ENCODE measurements at places on chromosomes 7 and 10. TPM values are rescaled to one million over a fixed set of nuclear protein-coding genes. Genes with fewer than 3 reads are reported as not detected.

DNA sequence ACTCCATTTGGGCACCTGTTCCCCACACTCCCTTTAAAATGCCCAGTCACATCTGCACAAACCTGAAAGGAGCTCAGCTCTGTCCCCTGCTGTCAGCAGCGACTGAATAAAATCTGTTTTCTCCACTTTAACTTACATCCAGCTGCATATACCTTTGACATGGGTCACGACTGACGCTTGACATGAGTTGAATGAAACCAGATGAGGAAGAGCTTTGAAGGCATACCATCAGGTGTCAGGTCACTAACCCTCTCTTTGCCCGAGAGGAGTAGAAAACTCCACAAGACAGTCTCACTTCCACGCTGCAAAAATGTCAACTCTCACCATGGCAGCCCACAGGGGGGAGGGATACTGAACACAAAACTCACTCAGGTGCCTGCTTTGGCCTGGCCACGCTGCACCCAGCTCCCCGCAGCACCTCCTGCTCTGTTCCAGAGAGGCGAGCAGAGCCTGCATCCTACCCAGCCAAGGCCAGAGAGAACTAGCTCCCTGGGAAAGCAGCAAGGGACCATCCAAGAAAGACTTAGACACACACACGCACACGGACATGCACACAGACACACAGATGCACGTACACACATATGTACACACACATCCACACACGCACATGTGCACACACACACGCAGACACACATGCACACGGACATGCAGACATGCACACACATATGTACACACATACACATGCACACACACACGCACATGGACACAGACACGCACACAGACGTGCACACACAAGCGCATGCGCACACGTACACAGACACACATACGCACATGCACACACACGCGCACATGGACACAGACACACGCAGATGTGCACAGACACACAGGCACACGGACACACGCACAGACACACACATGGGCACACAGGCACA, 191.0 kb downstream of the MAD1L1 start:
- DNase-seq = no peak

Gene C10orf67
- not detected for total RNA-seq

Gene NYAP1
- total RNA-seq = 4.2 TPM

DNA sequence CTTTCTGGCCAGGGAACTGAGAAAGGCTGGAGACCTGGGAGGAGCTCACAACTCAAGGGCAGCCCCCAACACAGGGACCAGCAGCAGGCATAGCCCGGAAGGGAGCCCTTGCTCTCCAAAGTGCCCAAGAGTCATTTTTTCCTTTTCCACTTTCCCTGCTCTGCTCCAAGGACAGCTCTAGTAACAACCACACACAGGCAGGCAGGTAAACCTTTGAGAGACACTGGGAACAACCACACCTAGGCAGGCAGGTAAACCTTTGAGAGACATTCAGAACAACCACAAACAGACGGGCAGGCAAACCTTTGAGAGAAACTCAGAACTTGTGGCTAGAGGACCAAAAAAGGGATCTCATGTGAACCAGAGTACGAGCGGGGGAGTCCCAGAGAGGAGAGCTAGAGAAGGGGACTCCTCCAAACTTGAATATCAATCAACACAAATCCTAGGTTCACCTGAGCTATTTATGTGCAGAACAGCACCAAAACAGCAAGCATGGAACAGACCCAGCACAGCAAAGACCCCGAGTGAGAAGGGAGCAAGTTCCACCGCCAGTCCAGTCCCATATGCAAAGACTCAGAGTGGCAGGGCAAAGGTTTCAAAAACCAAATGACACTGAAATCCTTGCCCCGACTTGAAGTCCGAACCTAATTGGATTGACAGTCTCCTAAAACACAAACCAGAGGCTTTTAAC, 33.6 kb upstream of the GUSB start:
- no peak for DNase-seq

- DNase-seq = no peak
Measured at GRCh38 chr7:86964973-86965726, 94.3 kb downstream of the ELAPOR2 start.

Gene CPN1
- not detected for total RNA-seq

Gene DAGLB
- total RNA-seq = 22.4 TPM

Gene ANKRD61
- 0.07 TPM for total RNA-seq

Gene MMP21
- total RNA-seq = 0.07 TPM

DNA sequence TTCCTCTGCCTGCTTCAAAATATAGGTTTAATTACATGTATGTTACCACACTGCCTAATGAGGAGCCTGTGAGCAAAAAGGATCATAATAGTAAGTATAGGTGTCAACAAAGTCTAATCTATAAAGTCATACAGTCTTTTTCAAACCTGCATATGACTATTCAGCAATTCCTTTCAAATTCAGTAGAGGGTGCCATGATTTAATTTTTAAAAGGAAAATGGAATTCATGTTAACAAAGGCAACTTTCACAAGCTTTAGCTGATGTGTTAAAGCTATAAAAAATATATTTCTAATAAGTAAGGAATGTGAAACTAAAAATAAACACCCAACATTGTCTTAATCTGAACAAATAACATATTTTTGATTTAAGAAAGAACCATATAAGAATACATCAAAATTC, 52.1 kb downstream of the MPP7 start:
- no peak for DNase-seq

GRCh38 chr7:156577645-156578577, 62.7 kb upstream of the RNF32 start:
- DNase-seq = no peak

Gene CTAGE4
- 0.07 TPM for total RNA-seq

Gene IKZF1
- under 0.01 TPM for total RNA-seq

Gene CAV1
- total RNA-seq = 1,552 TPM

DNA sequence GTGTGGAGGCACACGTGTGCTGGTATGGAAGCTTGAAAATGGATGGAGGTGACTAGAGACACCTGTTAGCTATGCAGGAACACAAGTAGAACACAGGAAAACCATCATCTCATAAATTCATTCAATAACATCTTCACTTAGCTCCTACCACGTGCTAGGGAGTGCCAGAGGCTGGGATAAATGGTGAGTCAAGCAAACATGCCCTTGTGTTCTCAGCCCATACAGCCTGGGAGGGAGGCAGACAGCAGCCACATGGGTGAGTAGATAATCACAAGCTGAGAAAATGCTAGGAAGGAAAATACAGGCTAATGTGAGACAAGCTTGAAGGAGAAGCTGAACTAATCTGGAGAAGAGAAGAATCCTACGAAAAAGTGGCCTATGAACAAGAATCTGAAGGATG, 468.0 kb upstream of the ZMIZ1 start:
- no peak for DNase-seq

- DNase-seq = no peak
Measured at GRCh38 chr10:98470850-98471249, 24.1 kb upstream of the HPS1 start.

DNA sequence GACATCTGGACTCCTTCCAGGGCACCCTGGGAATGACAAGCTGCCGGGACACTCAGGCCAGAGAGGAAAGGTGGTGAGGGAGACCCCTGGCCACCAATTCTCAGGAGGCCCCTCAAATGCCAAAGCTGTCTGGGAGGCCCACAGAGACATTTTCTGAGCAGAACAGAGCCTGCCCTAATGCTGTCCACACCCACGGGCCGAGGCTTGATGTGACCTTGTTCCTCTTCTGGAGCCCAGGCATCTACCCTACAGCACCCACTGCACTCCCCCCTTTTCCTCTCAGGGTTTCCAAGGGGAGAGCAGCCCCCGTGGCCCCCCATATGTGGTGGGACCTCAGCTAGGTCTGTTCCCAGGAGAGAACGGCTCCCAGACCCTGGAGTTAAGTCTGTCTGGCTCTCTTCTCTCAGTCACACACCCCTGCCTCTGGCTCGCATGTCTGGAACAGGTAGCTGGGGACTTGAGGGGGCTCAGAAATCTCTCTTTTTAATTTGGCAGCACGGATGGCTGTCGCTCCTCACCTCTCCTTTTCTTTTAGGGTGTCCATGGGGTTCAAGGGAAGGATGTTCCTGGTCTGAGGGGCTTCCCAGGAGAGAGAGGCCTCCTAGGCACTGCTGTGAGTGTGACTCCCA, 16.8 kb upstream of the VOPP1 start:
- DNase-seq = no peak

- DNase-seq = no peak
Measured at GRCh38 chr7:37093257-37093656, 355.4 kb downstream of the ELMO1 start.

DNA sequence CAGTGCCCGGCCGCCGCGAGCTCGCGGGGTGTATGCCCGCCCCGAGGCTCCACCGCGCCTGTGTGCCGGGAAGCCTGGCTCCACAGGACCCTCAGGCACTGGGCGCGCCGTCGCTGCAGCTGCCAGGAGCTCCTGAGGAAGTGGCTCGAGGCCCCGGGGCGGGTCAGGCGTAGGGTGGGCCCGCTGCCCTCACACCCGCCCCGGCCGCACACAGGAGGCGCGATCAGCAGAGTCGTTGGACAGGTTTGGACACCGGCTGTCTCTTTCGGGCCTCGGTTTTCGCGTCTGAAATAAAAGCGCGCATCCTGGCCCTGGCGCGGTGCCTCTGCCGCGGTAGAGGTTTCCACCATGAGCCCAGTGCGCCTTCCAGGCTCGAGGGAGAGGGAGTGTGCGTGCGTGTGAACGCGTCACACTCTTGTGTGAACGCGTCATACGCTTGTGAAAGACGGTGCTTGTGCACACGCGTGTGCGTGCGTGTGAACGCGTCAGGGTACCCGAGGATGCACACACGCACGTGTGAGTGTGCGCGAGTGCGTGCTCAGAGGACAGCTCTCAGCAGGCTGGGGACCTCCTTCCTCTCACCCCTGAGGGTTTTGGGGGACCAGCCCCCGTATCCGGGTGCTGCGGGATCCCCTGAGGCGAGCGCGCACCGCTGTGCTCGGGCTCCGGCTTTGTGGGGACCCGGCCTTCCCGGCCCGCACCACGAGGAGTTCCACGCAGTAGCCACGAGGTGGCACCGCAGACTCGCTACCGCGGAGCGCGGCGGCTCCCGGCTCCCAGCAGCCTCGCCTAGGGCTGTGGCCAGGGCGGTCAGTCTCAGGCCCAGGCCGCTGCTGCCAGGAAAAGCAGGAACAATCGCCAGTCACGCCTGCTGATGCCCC, 83.8 kb downstream of the BMS1 start:
- peak; percentile 41 for DNase-seq

Gene CDC14C
- total RNA-seq = not detected

- DNase-seq = no peak
Measured at GRCh38 chr10:19579761-19580545, 236.3 kb upstream of the PLXDC2 start.

- no peak for DNase-seq
Measured at GRCh38 chr10:81920213-81920829, 45.3 kb downstream of the NRG3 start.

GRCh38 chr7:155928583-155928982, 116.3 kb upstream of the SHH start:
- no peak for DNase-seq

- peak; percentile 20 for DNase-seq
Measured at GRCh38 chr10:95864906-95865813, 42.6 kb upstream of the CC2D2B start.

GRCh38 chr7:96090756-96091155, 231.1 kb downstream of the SLC25A13 start:
- no peak for DNase-seq

- no peak for DNase-seq
Measured at GRCh38 chr10:2392145-2392812, 655.0 kb upstream of the ADARB2 start.

Gene CD36
- total RNA-seq = 0.26 TPM

- DNase-seq = no peak
Measured at GRCh38 chr10:124546055-124546369, 84.4 kb downstream of the LHPP start.

All from pulmonary artery endothelial cell (primary cell).